Mesendoderm (in vitro differentiated cells): ENCODE measurements at places on chromosomes 11 and 22.

DNA sequence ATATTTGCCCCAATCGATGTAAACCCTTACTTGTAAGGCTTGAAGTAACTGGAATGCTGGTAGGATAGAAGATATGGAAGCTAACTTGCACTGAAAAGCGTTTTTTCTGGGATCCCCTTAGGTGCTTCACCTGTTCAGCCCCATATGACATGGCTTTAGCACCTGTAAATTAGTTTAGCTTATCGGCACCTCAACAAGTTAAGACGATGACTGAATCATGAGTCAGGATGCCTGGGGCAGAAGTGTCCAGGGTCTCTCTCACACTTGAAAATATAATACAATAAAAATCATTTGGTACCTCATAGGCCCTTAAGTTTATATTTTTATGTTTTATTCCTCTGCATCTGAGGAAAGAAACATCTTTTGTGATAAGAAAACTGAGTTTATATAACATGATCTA, 409.2 kb upstream of the LRRC4C start:
- no peak for DNase-seq

DNA sequence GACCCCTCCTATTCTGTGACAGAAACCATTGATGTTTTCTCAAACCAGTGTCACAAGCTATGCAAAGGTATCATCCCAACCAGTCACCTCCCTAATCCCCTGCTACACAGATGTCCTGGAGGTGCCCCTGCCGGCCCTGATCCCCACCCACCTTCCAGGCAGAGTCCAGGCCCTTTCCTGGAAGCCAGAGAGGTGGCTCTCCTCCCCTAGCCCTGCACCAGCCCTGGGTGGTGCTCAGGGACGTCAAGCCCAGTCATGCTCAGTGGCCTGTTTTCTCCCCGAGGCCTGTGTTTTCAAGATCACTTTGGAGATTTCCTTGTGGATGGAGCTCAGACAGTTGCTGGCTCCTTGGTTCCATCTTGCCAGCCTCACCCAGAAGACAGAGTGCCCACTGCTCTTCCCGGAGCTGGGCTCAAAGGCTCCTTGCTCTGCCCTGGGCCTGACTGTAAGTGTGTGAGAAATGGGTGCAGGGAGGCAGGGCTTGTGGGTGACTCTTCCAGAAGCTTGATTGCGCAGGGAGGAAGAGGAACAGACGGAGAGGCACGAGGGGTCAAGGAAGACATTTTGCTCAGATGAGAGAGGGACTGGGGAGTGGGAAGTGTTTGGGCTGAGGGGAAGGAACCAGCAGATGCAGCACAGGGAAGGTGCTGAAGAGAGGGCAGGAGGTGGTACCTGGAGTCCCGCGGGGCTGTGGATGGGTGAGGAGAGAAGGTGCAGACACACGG, 11.3 kb downstream of the P2RY6 start:
- DNase-seq: no peak

DNA sequence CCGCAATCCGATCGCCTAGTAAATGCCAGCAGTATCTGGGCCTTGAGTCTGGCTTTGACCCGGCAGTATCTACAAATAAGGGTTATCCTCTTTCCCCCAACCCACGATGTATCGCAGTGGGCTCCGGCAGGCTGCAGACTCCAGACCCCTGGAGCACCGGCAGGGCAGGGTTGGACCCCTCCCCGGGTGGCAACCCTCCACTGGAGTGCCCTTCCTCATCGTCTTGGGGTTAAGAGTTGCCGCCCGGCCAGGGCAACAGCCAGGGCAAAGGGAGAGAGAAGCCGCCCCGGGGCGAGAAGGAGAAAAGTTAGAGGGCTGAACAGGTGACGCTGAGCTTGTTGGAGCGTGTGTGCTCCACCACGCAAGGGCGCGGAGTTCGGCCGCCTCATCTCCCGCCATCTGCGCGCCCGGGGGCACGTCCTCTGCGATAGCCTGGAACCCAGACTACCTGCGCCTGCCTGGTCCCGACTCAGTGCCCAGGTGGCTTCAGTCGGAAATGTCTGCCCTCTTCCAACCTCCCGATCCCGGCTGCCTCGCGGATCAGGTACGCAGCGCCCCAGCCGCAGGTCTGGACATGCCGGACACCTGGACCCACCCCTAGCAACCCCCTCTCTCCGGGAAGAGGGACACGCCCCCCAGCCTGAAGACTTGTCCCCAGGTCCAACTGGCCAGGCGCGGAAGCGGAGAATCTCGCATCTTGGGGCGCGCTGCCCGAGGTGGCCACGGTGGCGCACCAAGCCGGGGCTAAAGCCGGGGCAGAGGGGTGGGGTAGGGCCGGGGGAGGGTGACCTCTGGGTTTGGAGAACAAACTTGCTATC, 1.2 kb downstream of the DSCAML1 start:
- DNase-seq: no peak

DNA sequence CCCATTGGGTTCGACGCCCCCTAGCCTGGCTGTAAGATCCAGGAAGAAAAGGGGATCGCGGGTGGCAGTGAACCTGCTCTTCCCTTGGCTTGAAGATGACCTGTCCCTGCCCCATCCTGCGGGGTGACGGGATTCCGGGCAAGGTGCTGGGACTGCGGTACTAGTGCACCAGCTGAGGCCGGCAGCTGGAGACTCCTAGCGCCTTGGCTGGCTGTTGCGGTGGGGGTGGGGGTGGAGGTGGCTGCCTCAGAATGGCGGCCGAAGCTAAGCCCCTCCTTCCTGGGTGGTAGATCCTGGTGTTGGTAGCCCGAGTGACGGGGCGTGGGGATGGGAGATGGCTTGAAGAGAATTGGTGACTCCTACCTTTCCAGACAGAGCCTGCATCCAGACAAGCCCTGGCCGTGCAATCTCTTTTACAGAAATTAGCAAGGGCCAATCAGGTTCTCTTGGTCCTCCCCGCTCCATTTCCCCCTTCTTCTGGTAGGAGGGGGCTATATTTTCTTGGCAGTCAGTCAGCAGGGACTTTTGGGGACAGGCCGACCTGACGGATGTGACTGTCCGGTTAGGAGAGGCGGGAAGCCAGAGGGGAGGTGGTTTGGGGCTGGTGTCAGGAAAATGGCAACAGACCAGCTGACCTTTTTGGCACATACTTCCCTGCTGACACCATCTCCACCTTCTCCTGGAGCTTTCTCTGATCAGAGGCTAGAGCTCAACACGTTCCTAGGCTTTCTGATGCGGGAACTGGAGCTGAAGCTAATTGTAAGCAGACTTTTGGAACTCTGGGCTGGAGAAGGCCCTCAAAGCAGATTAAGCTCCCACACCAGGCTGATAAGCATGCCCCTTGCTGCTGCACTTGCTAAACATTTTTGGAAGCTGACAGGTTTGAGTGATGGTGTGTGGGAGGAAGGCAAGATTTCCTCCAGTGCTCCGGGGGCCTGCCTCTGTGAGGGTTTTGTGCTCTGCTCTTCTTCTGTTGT, 2.0 kb downstream of the NAV2 start:
- peak; percentile 50 for DNase-seq

DNA sequence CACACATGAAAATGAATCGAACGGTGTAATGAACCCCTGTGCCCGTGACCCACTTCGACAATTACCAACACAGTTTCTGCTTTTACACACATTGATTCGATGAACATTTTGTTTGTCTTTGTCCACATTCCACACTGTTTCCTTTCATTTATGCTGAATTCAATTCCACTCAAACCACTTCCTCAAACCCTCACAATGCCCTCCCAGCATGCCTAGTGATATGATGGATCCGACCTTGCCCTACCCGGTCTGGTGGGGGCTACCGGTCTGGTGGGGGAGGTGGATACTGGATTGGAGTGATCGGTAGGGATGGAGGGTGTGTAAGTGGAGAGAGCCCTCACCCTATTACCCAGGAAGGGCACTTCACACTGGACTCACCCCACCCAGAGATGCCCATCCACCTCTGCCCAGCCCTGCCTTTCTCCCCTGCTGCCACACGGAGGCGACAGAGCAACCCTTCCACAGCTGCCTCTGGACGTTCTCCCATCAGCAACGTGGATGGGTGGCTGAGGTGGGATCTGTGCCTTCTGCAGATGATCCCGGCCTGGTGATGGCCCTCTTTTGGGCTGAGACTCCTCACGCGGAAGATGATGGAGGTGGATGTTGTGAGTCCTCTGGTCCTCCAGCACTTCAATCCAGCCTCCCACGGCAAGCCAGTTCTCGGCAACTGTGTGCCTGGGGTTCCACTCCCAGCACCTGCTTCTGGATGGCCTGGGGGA, 33.0 kb upstream of the P2RY2 start:
- peak; percentile 64 for DNase-seq

DNA sequence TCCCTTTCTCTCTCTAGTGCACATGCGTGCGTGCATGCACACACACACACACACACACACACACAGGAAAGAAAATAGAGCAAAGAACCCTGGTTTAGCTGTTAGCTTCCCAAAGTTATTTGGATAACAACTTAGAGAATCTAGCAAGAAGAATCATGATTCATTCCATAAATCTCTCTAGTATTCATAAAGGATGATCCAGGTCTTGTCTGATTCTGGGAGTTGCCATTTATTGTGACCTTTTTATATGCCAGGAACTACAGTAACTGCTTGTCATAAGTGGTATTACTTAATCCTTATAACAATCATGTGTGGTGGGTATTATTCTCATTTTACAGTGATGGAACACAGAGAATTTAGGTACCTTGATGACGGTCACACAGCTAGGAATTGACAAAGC, 141.5 kb upstream of the MTMR2 start:
- no peak for DNase-seq

DNA sequence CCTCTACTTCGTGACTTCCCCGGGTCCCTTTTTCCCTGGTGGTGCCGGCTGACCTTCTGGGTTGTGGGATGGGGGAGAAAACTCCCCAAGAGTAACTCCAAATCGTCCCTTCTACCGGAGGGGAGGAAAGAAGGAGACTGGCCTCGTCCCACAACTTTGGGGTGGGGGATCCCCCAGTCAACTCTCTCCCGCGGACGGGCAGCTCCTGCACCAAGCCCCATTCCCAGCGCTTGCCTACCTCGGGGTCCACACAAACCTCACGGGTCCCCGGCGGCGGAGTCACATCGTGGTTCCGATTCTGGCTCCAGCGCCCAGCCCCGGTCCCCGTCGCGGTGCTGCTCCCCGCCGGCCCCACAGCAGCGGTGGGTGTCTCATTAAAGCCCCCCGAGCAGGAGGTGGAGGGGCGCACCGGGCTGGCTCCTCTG, 317 bp downstream of the BDNF start:
- DNase-seq: no peak

DNA sequence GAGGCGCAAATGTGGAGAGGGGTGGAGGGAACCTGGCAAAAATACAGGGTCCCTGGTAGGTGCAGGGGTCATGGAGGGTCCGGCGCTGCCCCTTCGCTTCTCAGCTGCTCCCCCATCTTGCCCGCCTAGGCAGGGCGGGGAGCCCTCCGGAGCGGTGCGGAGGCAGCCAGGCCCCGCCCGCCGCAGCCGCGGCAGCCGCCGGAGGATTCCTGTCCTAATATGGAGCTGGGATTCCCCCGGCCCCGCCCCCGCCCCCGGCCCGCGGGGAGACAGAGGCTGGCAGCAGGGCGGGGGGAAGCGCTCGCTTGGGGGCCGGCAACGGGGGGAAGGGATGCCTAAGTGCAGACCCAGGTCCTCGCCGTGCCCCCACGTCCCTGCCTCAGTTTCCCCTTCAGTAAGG, 1.0 kb upstream of the NPAS4 start:
- DNase-seq: peak; percentile 43

DNA sequence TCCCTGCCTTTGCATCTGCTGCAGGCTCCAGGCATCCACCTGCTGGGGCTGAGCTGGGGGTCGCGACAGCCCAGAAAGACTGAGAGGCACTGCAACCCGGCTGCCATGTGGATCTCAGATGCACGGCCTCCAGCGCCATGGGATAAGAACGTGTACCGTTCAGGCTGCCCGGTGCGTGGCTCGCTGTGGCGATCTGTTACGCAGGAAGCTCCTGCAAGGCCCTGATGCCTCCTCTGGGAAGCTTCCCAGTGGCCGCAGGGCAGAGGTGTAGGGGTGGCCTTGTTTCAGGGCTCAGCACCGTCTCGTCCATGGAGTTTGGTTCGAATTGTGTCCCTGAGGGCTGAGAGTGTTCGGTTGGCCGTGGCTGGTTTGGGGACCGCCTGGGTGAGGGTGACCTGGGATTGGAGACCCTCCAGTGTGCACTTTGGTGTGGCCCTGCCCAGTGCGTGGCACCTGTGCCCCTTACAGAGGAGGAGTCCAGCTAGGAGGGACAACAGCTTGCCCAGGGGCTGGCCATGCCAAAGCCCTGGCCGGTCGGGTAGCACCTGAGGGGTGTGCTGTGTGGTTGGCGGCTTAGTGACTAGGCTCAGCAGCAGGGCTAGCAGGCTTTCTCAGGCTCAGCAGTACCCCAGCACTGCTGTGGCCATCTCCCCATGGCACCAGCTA, 1184.5 kb downstream of the BRD1 start:
- no peak for DNase-seq

DNA sequence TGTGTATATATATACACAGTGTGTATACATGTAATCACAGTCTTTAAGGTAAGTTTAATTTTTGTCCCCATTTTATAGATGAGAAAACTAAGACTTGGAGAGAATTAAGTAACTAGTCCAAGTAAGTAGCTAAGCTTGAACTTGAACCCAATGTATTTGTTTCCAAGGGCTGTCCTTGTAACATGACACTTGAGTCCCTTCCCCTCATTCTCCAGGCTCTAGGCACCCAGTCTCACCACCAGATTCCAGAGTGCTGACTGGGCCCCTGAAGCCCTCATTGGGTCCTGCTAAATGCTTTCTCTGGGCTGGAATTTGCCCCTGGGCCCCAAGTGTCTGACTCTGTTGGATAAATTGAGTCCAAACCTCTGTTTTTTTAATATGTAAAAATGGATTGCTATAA, 45.5 kb downstream of the ADM start:
- peak; percentile 98 for DNase-seq

GRCh38 chr11:128179039-128179438, 408.3 kb downstream of the ETS1 start:
- DNase-seq: no peak

- DNase-seq: peak; percentile 37
Measured at GRCh38 chr22:28120691-28121592, 201.9 kb upstream of the PITPNB start.

GRCh38 chr11:92204731-92205130, 19.9 kb upstream of the FAT3 start:
- DNase-seq: no peak

DNA sequence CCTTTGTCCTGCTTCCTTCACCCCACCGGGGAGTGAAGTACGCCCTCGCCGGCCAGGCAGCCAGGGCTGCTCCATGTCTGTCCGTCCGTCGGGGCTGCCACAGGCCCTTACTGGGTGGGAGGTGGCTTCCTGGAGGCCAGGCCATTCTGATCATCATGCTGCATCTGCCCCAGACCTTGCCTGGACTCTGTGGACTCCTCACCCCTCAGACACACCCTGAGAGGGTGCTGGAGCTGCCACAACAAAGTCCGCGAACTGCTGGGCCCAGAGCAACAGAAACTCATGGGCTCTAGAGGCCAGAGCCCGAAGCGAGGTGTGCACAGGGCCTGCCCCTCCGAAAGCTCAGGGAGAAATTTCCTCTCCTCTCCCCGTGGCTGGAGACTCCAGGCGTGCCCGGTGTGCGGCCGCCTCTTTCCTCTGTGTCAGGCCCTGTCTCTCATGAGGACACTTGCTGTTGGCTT, 124.2 kb downstream of the KCNQ1OT1 start:
- DNase-seq: no peak

DNA sequence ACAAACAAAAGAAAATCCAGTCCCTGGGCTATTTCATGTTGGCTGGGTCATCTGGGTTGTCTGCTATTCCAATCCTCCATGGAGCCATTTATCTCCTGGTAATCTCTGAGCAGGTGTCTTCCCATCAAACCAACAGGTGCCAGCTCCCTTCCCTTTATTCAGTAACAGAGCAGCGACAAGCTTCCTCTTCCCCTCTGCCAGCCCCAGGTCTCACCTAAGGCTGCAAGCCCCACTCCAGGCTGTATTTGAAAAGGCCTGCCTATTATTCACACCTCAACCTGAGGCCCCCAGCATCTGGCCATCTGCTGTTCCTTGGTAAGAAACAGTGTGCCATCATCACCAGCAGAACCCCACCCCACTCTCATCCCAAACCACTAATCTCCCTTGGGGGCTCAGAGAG, 436.2 kb downstream of the BUD13 start:
- DNase-seq: no peak
